Hematopoietic multipotent progenitor cell treated with erythropoietin and hydrocortisone succinate and interleukin-3 and kit ligand, for 6 days (in vitro differentiated cells): ENCODE measurements at places on chromosomes 13 and 19.

DNA sequence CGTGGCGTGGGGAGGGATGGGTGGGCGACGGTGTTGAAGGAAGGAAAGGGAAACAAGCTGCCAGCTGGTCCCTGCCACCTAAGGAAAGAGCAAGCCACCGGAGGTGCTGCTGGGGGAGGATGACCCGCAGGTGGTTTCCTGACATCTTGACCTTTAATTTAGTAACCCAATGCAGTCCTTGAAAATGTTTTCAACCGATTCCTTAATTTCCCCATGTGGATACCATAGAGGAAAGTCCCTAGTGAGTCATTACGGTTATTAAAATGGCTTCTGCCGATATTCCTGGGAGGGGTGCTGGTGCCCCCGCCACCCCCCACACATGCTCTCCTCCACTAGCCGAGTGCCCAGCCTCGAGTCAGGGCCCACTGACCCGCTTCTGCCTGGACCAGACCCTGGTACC lies 6.3 kb upstream of the ANKRD10 start:
- no peak for DNase-seq

- no peak for DNase-seq
These were observed 406.2 kb downstream of the LIG4 start for GRCh38 chr13:107809125-107809524.

- no peak for DNase-seq
These were observed 51.6 kb downstream of the UFM1 start for GRCh38 chr13:38401276-38401675.

DNA sequence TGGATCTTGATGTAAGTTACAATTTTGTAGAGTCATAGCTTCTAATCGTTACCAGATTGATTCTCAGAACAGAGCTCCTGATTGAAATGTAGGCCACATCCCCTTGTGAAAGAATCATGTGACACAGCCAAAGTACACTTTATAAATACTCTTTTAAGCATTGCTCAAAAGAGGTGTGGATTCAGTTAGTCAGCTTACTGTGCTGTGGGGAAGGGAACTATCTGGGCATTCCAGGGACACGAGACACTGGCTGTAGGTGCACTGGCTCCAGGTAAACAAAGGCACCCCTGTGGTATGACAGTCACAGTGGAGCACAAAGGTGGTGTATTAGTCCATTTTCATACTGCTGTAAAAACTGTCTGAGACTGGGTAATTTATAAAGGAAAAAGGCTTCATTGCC lies 222.8 kb downstream of the LIG4 start:
- DNase-seq: no peak

DNA sequence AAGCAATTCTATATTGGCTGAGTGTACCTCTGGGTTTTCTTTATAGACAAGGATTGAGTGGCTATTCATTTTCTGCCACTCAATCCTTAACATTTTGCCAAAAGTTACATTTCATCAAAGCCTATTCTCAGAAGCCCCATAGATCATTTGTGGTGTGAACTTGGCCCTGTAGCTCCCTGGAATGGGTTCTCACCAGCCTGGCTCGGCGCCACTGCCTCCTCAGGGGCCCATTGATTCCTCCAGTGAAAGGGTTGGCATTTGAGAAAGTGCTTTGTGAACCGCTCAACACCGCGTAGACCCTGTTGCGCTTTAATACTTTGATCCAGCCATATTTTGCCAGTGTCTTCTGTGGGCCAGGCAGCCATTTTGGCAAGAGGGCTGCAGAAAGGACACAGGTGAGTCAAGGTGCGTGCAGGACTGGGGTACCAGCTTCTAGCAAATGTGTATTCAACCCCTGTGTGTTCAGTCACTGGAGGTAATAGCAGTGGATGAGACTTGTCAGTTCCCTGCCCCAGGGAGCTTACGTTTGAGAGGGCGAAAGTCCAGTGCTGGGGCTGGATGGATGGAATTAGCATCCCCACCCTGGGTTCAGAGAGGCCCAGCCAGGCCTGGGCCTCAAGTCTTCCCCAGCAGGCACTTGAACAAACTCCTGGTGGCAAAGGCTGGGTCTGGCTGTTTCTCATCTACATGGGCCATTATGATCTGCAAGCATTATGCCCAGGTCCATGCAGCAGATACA lies 3.8 kb downstream of the RAB8A start:
- no peak for DNase-seq

DNA sequence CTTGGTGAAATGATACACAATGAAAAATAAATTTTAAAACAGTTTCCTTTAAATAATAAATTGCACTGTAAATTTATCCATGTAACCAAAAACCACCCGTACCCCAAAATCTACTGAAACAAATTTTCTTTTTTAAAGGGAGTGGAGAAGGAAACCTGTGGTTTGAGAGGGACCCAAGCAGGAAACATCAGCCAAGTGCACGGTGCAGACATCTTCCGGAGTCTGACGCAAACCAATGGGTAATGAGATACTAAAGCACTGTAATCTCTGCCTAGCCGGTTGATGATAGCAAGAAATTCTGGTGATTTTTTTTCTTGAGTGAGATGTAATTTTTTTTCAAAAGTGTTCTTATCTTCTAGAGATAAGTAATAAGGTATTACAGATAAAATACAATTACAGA lies 115.4 kb downstream of the ABCC4 start:
- DNase-seq: peak; percentile 64

- DNase-seq: peak; percentile 44
These were observed 698 bp downstream of the KANK2 start for GRCh38 chr19:11196406-11197287.

- peak; percentile 60 for DNase-seq
These were observed 920 bp upstream of the UBE2L5 start for GRCh38 chr13:30421093-30422053.

- DNase-seq: peak; percentile 62
These were observed 140.7 kb downstream of the KCTD12 start for GRCh38 chr13:76745261-76746200.

DNA sequence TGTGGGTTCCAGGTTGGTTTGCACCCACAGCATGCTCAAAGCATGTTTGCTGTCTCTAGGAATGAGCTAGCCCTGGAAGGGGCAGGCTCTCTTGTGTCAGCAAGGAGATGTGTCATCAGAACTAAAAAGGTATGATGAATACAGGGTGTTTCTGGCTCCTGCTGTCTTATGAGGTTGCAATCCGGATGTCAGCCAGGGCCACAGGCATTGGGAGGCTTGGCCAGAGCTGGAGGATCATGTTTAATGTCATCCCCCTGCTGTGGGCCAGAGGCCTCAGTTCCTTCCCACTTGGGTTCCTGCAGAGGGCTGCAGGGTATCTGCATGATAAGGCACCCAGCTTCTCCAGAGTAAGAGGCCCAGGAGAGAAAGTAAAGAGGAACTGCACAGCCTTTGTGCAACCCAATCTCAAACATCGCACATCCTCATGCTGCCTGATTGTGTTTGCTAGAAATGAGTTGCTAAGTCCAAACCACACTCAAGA lies 193.6 kb downstream of the COL4A1 start:
- peak; percentile 62 for DNase-seq

GRCh38 chr13:99218969-99219368 lies 18.3 kb downstream of the UBAC2 start:
- DNase-seq: no peak

DNA sequence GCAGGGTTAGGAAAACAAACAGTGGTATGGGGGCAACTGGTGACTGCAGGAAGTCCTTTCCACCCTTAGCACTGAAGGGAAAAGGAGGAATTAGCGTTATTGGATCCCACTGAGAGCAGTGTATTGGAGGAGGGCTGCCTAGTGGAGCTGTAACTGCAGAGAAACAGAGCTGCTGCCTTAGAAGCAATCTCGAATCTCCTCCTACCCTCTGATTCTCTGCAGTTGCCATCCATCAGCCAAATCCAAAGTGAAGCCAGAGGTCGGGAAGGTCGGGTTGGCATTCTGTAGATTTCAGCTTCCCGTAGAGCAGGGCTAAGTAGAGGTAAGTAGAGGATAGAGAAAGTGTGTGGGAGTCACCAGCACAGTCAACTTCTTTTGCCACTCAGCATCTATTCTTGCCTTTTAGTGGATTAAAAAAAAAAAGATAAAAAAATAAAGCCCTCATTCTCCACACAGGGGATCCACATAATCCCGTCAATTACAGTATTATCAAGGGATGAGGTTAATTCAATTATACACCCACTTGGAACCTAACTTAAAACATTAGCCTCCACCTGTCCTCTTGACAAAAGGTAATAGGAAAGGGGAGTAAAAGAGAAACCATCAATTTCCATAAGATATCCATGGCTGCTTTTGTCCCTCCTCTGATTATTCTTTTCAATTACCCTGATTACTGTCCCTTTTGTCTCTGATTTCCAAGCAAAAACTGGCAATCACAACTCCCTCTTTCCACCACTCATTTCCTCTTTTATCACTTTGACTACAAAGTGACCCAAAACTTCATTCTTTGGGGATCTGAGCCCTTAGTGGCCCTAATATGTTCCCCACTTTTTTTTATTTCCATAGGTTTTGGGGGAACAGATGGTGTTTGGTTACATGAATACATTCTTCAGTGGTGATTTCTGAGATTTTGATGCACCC lies 234.7 kb downstream of the RBM26 start:
- DNase-seq: no peak

DNA sequence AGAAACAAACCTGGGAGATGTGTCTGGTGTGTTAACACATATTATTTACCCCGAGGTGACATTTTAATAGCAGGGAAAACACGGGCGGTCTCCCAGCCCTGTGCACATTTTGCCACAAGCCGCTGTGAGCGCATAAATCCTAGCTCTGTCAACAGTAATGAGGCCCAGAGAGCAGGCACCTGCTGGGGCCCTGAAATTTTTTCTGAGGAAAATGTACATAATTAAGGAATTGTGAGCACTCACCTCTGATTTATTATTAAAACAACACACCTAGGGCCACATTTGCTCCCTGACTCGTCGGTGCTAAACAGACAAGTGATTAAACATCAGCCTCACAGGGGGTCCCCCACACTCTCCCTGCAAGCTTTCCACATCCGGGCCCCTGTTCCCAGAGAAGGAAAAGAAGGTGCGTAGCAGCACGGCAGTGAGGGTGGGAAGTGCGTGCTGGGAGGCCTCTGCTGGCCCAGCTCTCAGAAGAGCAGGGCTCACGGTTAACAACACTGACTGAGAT lies 616.3 kb downstream of the UQCRFS1 start:
- no peak for DNase-seq

DNA sequence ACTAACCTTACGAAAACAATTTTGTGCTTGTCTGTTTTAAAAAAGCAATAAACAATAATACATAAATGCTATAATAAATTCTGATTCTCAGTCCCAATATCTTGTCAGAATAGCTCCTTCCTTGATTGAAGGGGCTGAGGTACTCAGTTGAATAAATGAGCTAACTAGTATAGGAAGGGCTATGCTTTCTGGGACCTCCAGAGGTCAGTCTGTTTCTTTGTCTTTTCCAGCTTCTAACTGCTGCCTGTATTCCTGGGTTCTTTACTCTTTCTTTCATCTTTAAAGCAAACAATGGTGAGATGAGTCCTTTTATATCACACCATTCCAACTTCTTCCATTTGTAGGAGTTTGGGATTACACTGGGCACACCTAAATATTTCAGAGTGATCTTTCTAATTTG lies 1297.0 kb upstream of the ATXN8OS start:
- DNase-seq: no peak

GRCh38 chr13:106471957-106472543 lies 63.4 kb downstream of the EFNB2 start:
- peak; percentile 49 for DNase-seq

DNA sequence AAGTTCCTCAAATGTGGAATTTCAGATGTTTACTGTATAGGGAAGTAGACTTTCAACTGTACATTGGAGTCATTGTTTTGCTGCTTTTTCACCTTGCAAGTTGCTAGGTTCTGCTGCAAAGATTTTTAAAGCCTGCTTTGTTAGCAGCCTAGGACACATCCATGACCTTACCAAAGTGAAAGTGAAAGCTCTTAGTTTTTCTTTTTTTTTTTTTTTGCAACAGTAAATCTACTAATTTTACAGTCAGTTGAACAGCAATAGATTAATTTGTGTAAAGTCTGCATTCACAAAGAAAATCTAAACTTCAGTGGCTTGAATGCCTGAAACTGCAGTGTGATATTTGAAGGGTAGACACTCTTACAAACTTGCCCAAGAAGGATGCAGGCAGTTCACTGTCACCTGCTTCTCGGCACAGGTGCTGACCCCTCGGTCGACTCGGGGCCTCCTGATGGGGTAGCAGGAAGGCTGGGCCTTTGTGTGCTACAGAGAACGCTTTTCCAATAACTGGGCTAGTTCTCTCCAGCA lies 5.0 kb upstream of the MTIF3 start:
- peak; percentile 36 for DNase-seq

DNA sequence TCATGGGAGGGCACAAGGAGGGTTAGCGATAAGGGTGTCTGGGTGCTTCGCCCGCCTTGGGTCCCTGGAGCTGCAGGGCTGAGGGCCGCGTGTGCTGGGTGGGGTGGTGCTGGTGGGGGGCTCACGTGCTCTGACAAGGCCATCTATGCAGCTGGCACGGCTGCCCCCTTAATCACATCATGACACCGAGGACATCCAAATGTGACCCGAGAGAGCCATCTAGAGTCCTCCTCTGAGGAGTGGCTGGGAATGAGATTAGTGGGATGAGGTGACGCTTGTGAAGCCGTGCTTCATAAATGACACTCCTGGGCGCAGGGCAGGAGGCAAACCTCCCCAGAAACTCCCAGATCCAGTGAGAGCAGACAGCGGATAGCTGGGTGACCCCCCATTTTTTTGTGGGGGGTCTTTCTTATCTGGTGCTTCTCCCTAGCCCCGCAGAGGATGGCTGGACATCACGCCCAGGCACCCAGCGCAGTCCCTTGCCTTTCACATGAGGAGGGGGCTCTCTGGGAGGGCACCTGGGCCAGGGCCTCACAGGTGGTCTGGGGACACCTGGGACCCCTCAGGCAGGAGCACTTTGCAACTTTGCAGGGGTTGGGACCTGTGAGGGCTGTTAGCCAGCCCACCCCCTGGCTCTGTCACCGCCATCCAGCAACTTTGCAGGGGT lies 6.6 kb downstream of the FZR1 start:
- no peak for DNase-seq

DNA sequence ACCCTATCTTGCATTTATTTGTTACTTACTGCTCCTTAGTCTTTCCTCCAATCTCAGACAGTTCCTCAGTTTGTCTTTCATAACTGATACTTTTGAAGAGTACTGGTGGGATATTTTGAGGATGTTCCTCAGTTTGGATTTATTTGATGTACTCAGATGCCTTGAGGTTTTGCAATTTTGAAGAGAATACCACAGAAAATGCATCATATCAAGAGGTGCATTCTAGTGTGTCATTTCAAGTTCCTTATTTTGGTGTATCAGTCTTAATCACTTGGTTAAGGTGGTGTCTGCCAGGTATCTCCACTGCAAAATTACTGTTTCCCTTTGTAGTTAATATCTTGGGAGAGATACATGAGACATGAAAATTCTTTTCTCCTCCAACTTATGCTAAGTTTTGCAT lies 75.1 kb downstream of the URI1 start:
- no peak for DNase-seq

DNA sequence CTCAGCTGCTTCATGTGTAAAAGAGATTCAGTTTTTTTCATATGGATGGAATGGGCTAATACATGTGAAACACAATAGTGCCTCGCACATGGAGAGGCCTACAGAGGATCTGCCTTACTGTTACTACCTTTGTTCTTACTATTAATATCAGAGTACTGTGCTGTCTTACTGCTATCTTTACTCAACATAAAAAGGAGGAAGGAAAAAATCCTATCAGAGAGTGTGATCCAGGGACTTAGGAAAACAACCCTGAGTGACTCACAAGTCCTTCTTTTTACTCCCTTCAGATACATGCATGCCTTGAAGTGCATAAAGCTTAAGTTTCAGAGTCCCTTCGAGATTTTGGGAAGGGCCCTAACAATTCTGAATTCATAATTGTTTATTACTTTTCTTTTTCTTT lies 136.8 kb downstream of the TBC1D4 start:
- no peak for DNase-seq
